ENCODE measurements at places on chromosomes 2 and 18. TPM values are rescaled to one million over a fixed set of nuclear protein-coding genes. Genes with fewer than 3 reads are reported as not detected.

- no peak for ATAC-seq
Observed at GRCh38 chr18:52636536-52636935, 296.5 kb downstream of the DCC start.

GRCh38 chr2:201696151-201696659 is 2.2 kb downstream of the MPP4 start:
- ATAC-seq: no peak

Gene RGPD3
- 0.77 TPM for total RNA-seq

Gene MRO
- 0.94 TPM for total RNA-seq

GRCh38 chr2:17076533-17076932 is 410.9 kb upstream of the CYRIA start:
- ATAC-seq: no peak

GRCh38 chr18:26806224-26806623 is 59.3 kb downstream of the AQP4 start:
- ATAC-seq: no peak

DNA sequence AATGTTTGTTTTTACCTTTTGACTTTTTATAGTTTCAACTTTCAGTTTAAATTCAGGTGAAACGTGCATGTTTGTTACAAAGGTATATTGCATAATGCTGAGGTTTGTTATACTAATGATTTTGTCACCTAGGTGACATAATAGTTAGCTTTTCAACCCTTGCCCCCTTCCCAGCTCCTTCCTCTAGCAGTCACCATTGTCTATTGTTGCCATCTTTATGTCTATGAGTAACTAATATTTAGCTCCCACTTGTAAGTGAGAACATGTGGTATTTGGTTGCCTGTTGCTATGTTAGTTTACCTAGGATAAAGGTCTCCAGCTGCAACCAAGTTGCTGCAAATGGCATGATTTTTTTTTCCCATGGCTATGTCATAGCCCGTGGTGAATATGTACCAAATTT is 322.3 kb upstream of the SETBP1 start:
- ATAC-seq: no peak

DNA sequence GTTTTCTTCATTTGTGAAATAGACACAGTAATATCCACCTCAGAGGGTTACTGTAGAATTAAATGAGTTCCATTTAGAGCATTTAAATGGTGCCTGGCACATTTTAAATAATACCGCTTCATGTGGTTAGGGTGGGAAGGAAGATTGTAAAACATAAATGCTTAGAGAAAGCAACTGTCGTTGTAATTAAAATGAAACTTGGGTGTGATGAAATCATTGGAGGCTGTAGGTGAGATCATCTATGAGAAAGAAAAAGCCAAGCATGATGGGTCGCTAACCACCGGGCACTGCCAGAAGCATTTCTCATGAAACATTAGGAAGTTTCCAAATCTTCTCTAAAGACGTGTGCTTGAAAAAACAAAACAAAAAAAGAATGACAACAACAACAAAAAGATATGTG is 8.2 kb upstream of the SLC39A10 start:
- ATAC-seq: no peak

Gene DSG3
- total RNA-seq: 2.6 TPM

GRCh38 chr2:239343946-239344856 is 56.6 kb downstream of the HDAC4 start:
- ATAC-seq: no peak

Measured in gastroesophageal sphincter (tissue), 4 donors.